ENCODE measurements at places on chromosomes 1 and 21.

DNA sequence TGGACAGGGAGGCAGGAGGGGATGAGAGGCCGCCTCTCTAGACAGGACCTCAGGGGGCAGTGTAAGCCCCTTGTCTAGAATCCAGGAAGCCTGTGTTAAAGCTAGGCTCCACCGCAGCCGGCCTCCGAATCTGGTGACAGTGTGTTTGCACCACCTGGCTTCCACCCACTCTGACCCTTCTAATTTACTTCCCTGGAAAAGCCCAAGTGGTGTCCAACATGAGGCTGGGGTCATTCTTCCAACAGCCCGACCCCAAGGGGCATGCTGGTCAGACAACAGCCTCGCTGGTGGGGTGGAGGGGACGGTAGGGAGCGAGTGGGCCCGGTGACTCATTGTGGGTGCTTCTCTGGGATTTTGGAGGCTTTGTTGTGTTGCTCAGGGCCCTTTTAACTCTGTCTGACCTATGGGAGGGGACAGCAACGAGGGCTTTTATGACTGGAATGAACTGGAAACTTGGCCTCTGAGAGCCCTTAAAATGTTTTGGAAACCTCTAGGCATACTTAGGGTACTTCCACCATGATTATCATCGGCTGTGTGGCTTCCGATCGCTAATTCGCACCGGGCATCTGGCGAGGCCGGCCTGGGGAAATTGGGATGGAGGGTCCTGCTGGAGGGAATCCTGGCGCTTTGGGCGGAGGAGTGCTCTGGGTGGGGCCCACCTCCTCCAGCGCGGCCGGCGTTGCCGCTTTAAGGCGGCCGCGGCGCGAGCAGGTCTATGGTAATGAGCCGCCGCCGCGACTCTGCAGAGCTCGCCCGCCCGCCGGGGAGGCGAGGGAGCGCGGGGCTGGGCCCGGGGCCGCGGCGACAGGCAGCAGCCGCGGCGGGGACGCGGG is at the start of gene CELSR2:
Gene CELSR2 (plus strand): TSS at position 743 of the 833 bp plus-strand sequence. CDS start 541 bp downstream, outside the sequence.
- no peak for DNase-seq

DNA sequence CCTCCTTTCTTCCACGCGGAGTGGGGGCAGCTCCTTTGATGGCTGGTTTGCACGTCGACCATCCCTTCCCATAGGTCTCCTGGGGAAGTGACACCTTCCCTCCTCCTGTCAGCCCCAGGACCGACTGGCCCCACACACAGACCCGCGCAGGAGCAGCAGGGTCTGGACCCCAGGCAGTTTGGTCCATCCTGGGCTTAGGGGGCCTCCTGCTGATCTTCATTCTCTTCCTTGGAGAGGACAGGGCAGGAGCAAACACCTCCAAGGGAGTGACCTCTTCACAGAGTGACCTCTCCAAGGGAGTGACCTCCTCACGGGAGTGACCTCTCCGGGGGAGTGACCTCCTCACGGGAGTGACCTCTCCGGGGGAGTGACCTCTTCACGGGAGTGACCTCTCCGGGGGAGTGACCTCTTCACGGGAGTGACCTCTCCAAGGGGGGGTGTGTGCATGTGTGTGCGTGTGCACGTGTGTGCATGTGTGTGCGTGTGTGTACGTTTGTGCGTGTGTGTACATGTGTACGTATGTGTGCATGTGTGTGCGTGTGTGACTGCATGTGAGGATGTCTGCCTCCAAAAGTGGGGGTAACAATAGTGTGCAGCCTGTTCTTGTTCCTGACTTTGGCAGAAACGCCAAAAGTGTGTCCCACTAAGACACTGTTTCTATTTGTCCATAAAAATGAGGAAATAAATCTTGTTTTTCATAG is 29.8 kb downstream of the COL6A1 start:
- DNase-seq, result no peak

- no peak for DNase-seq
Measured at GRCh38 chr1:115977499-115978258, 1.4 kb downstream of the SLC22A15 start.

DNA sequence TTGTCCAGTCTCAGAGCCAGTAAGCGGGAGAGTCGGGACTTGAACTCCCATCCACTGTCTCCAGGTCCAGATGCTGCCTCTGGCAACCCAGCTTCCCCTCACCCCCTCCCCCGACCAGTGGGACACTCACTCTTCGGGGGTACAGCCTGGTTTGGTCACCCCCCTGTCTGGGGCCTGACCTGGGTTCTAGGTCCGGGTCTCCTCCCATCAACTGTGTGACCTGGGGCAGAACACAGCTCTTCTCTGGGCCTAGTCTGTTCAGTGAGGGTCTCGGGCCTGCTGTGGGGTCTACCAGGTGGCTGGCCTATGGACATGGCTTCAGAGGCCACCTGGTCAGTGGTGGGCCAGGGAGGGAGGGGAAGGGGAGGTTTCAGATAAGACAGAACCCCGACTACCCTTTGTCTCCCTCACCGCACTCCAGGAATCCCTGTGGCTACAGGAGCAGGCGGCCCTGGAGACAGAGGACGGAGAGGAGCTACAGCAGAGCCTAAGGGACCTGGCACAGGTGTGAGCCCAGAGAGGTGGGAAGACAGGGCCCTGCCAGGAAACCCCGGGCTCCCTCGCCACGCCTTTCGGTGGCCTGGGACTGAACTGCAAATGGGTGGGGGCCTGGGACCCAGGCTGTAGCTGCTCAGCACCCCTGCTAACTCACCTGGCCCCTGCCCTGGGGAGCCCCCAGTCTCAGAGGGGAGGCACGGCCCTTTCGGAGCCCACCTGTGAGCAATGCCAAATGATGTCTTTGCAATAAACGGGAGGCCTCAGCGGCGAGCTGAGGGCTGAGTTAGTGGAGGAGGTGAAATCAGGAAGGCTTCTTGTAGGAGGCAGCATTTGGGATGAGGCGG is 4.1 kb upstream of the NBPF3 start:
- no peak for DNase-seq

- no peak for DNase-seq
Measured at GRCh38 chr1:59766227-59766855, 48.4 kb upstream of the HOOK1 start.

DNA sequence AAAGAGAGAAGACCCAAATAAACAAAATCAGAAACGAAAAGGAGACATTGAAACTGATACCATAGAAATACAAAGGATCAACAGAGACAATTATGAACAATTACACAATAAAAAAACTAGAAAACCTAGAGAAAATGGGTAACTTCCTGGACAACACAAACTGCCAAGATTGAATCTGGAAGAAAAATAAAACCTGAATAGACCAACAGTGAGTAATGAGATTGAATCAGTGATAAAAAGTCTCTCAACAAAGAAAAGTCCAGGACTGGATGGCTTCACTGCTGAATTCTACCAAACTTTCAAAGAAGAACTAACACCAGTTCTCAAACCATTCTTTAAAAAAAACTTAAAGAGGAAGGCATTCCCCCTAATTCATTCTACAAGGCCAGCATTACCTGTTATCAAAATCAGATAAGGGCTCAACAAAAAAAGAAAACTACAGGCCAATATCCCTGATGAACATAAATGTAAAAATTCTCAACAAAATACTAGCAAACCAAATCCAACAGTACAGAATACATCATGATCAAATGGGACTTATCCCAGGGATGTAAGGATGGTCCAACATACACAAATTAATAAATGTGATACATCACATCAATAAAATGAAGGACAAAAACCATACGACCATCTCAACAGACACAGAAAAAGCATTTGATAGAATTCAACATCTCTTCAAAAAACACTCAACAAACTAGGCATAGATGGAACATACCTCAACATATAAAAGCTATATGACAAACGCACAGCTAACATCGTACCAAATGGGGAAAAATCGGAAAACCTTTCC is 119.9 kb downstream of the ACBD6 start:
- no peak for DNase-seq

DNA sequence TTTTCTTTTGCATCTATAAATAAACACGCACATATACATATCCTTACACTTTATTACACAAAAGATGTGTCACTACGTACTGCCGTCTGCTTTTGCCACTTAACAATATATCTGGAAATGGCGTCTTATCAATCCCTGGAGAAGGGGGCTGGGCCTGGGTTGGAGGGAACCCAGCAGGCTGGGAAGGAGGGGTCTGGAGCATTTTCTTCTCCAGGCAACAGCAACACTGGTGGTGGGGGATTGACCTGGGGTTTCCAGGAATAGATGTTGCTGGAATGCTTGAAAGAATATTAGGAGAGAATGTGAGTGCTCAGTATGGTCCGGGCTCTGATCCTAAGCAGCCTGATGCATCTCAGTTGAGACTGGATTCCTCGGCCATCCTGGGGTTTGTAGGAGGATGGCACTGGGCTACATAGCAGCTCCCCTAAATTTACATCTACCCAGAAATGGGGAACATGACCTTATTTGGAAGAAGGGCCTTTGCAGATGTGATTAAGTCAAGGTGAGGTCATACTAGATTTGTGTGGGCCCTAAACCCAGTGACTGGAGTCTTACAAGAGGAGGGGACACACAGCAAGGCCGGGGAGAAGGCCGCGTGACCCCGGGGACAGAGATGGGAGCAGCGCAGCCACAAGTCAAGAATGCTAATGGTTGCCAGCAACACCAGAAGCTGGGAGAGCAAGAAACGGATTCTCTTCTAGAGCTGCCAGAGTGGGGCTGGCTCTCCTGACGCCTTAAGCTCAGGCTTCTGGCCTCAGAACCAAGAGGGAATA is 98.6 kb downstream of the SIK1 start:
- DNase-seq, result no peak

DNA sequence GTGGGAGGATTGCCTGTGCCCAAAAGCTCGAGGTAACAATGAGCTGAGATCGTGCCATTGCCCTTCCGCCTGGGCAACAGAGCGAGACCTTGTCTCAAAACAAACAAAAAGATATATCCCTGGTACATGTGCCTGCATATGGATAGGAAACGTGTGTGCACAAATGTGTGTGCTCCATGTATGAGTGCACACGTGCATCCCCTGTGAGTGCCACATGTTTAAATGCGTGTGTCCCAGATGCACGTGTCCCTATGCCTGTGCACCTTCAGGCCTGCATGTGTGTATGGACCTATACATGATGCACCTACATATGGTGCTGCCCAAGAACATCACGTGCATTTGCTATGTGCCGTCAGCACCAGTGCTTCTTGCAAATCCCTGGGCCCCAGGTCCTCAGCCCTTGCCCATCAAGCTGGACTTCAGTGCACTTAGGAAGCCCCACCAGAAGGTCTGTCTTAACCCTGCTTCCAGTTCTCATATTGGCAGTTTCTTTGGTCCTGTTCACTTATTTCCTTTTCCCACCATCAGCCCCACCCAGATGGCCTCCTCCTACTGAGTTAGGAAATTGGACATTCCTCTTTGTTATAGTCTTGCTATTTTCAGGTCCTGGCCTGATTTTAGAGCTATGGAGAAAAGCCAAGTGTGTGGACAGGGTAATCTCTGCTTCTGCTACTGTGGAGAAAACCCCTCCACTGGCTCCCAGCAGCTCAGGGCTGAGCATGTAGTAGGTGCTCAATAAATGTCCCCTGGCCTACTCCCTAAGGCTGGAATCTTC is 15.4 kb downstream of the TIE1 start:
- DNase-seq, result no peak

DNA sequence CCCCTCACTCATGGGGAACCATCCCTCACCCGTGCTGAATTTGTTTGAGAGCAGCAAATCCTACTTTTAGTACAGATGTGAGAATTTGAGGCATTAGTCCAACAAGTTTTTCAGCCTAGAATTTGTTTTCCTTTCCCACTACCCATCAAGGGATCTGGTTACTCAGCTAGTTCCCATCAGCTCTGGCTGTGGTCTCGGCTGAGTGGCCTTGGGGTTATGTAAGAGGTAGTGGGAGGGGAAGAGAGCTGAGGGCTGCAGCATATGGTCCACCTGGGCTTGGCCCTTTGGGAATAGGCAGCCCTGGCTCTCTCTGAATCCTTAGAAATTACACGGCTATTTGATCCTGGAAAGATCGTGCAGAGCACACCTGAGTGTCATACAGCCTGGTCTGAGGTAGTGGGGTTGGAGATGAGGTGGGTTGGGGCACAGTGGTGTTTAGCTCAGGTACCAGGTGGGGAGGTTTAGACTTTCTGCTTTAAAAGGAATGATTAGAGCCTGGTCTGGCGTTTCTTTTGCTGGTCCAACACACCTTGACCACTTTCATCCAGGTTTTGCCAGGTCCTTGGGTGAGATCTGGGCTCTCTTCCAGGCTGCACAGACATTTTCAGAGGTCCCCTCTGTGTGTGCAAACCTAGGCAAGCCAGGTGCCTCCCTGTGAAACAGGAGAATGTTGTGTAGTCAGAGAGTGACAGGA is 4.2 kb downstream of the GSTM4 start:
- DNase-seq, result no peak

DNA sequence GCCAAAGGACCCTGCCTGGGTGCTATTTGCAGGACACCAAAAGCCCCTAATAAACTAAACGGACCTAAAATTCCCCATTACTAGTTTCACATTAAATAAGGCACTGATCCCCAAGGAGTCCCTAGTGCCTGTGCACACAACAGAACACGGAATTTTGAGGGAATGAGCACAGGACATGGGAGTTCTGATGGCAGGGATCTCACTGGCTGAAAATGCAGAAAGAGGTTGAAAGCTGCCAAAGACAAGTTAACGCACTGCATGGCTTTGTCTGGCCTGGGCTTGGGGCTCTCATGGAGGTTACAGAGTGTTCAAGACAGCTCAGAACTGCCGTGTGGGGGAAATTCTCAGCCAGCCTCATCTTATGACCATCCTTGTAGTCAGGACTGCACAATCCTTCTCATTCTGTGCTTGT is 15.6 kb upstream of the ATP1B1 start:
- DNase-seq, result no peak

- DNase-seq, result no peak
Measured at GRCh38 chr1:38578271-38578951, 281.2 kb downstream of the RRAGC start.

DNA sequence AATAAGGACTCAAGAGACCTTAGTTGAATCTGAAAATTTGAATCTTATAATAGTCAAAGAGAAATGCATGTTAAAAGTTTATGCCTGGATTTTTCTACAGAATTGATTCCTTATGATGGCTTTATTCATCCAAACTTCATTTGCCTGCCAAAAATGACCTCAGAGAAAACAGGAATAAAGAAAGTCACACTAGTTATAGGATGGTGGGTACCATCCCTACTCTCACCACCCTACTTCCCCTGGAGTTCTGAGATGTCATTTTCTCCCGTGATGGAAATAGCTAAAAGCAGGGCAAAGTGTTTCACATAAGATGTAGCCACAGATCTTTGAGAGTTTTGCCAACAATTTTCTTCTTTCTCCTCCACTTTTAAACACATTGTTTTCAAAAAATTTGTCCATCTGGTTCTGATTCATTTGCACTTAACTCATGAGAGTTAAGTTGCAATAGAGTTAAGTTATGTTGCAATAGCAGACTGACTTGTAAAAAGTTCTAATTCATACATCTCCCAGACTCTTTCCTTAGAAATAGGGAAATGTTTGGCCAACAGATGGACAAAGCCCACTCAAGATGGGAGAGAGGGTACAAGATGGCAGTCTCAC is 384.6 kb downstream of the PLPP3 start:
- no peak for DNase-seq

DNA sequence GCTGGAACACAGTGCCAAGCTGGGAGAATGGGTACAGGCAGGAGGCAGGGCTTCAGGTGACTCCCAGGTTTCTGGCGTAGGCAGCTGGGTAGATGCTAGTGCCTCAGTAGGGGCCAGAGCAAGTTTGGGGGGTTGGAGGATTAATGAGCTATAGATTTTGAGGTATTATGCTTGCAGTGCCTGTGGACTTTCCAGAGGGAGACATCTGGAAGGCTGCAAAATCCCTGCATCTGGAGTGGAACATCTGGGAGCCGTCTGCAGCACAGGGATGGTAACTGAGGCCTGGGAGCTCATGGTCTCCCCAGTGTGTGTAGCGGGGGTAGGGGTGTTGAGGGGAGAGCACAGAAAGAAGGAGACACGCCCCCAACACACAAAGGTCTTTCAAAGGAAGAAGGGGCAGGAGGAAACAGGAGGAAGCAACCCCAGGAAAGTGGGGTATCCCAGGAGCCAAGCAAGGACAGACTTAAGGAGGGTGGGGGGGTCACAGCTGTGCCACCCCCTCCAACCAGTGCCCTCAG is 2.2 kb upstream of the PDZK1IP1 start:
- DNase-seq, result no peak

All from esophagus squamous epithelium (tissue), 5 donors.